Mesothelial cell of epicardium (in vitro differentiated cells): ENCODE measurements at places on chromosomes 7 and 10.
A peak's percentile ranks its signal among the peaks of the same experiment; 100 is the strongest.

DNA sequence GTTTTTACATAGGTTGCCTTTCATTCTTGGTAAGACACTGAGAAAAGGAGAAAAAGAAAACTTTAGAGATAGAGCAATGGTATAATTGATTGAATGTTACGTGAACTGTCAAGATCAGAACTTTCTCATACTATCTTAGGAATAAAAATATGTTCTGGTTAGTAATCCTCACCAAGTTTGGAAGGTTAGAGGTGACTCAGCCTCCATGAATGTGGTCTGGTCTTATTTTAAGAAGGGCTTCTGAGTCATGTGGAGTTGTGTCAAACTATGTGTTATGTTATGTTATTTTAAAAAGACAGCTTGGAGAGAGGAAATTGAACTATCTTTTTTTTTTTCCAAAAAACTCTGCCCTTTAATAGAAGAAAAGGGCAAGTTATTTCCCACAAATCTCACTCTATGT is 458.6 kb upstream of the KLF6 start:
- no peak for DNase-seq
- H3K4me3 ChIP-seq = no peak overlapping the region
- H3K36me3 ChIP-seq = no peaks in the 10 kb centered on the region

- H3K27ac ChIP-seq = peak overlapping the region; percentile 10
- peaks cover 7% of the 10 kb centered on the region for H3K4me1 ChIP-seq
- no peaks in the 10 kb centered on the region for H3K36me3 ChIP-seq
- no peak overlapping the region for H3K4me3 ChIP-seq
Measured at GRCh38 chr7:40909346-40909980, 774.7 kb downstream of the SUGCT start.

- peaks cover 27% of the 10 kb centered on the region for H3K27me3 ChIP-seq
- H3K27ac ChIP-seq = no peak overlapping the region
- H3K4me3 ChIP-seq = no peak overlapping the region
- H3K36me3 ChIP-seq = no peaks in the 10 kb centered on the region
- peaks cover 3% of the 10 kb centered on the region for H3K4me1 ChIP-seq
Measured at GRCh38 chr10:26441491-26442214, 3.5 kb downstream of the APBB1IP start.

DNA sequence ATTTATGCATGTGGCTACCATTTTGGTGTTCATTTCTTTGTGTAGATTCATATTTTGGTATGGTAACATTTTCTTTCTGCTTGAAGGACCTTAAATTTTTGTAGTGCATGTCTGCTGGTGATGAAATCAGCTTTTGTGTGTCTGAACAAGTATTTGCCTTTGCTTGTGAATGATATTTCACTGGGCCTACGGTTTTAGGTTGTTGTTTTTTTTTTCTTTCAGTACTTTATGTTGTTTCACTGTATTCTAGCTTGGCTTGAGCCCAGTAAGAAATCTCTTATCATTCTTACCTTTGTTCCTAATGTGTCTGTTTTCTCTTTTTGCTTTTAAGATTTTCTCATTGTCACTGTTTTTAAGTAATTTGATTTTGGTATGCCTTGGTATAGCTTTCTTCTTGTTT is 31.9 kb downstream of the SAMD8 start:
- H3K4me3 ChIP-seq = no peak overlapping the region
- peak overlapping the region; percentile 82 for H3K27ac ChIP-seq
- peaks cover 23% of the 10 kb centered on the region for H3K4me1 ChIP-seq
- DNase-seq = no peak
- no peaks in the 10 kb centered on the region for H3K27me3 ChIP-seq

DNA sequence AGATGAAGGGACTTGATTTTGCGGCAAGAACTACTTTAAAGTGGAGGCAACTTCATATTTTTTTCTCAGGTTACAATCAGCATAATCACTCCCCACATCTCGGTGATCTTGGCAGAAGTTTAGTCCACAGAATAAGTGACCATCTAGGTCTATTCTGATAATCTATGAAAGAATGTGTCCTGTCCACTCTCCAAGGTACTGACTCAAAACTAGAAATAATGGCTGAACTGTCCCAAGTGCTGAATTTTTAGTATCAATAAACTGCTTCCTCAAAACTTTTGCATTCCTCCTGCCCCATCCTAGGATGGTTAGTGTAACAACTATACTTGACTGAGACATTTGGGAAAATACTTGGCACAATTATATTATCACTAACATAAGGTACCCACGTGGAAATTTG is 10.9 kb upstream of the CHRM2 start:
- no peak for DNase-seq
- no peak overlapping the region for H3K27ac ChIP-seq
- H3K4me1 ChIP-seq = no peaks in the 10 kb centered on the region
- H3K4me3 ChIP-seq = no peak overlapping the region
- no peaks in the 10 kb centered on the region for H3K36me3 ChIP-seq
- peaks cover 26% of the 10 kb centered on the region for H3K27me3 ChIP-seq

DNA sequence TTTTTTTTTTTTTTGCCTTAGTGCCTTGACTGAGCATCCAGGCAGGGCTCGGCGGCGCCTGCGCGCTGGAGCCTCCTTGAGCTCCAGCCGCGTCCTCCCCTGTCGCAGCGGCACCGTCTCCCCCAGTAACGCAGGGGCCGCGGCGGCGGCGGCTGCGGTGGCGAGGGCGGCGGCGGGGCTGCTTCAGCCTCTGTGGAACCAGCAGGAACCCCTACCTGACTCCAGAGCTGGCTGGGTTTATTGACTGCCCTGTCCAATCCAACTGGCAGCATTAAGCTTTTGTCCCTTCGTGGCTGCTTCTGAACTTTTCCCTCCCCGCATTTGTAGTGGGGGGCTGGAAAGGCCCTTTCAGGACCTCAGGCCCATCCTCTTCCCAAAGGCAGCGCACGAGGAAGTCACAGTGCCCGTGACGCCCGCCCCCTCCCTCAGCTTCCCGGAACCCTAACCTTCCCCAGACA is at the start of gene GPR85:
Gene GPR85 (minus strand): TSS at position 397 of the 458 bp plus-strand sequence. CDS start 2,106 bp downstream, outside the sequence.
- peak; percentile 74 for DNase-seq
- peak within 1 kb of the TSS; percentile 88 for H3K27ac ChIP-seq
- H3K4me3 ChIP-seq = peak within 1 kb of the TSS; percentile 77
- no peaks in the 10 kb centered on the region for H3K36me3 ChIP-seq
- H3K4me1 ChIP-seq = peaks cover 35% of the 10 kb centered on the region

GRCh38 chr10:21520509-21520908 is 5.0 kb downstream of the SKIDA1 start:
- peak overlapping the region; percentile 82 for H3K4me3 ChIP-seq
- peak overlapping the region; percentile 98 for H3K27ac ChIP-seq
- H3K36me3 ChIP-seq = no peaks in the 10 kb centered on the region

- no peak for DNase-seq
- H3K27me3 ChIP-seq = no peaks in the 10 kb centered on the region
- no peaks in the 10 kb centered on the region for H3K36me3 ChIP-seq
- peak overlapping the region; percentile 18 for H3K27ac ChIP-seq
Measured at GRCh38 chr10:110003524-110003885, 4.3 kb upstream of the ADD3 start.

DNA sequence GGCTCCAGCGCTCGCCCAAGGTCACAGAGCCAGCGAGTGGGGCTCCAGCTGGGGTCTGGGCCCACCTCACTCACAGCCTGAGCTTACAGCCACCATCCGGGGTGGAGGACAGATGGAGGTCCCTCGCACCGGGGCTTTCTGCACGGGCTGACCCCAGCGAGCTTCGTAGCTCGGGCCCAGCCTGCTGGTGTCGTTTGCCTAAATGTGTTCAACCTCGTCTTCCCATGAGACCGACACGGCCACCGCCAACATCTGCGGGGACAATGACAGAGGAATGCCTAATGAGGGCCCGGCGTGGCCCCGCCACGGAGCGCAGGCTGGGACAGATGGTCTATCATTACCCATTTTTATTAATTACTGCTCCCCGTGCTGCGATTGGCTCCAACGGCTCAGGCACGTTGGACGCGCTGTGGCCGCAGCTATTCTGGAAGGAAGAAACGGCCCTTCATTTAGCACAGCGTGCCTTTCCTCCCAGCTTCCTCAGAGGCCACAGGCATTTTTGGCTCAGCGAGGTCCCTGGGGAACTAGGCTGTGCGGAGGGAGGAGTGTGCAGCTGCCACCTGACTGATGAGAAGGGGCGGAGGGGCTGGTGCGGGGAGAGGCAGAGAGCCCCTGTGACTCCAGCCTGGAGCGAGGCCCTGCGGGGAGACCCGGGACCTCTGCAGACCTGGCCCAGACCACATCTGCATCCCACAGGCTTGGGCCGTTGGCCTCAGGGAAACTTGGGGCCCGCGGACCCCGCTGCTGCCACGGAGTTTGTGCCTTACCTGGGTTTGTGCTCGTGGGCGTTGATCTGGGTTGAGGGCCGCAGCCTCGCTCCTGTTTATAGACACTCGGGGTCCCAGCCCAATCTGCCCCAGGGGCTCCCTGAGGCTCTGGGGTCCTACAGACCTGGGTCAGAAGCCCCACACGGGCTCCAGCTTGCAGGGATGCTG is 22.9 kb upstream of the ELFN1 start:
- H3K4me1 ChIP-seq = peaks cover 13% of the 10 kb centered on the region
- H3K36me3 ChIP-seq = no peaks in the 10 kb centered on the region
- no peak overlapping the region for H3K4me3 ChIP-seq
- no peak for DNase-seq
- no peak overlapping the region for H3K27ac ChIP-seq
- H3K27me3 ChIP-seq = peaks cover 6% of the 10 kb centered on the region

DNA sequence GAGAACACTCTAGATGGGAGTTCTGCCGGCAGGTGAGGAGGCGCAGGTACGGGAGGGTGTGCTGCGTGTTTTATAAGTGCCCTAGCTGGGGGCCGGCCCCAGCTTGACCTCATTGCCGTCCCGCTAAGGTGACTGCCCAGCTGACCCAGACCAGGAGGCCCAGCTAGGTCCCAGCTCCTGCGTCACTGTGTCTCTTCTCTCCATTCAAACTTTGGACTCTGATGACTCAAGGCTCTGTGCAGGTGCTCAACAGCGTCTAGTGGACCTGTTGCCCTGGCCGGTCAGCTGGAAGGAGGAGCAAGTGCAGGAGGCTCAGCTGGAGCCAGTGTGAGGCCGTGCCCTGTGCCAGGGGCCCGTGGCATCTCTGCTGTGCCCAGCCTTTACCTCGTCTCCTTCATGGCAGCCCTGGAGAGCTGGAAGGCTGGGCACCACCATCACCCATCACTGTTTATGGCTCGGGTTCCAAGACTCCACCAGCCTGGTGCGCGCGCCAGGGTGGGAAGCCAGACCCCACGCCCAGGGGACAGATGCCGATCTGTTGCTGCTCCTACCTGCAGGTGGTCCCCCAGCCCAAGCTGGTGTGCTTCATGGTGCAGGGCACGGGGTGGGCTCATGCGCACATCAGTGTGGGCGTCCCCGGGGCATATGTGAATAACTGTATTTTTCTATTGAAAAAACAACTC is 14.6 kb downstream of the LHPP start:
- H3K4me1 ChIP-seq = peaks cover 4% of the 10 kb centered on the region
- H3K4me3 ChIP-seq = no peak overlapping the region
- no peaks in the 10 kb centered on the region for H3K27me3 ChIP-seq
- H3K27ac ChIP-seq = no peak overlapping the region
- H3K36me3 ChIP-seq = no peaks in the 10 kb centered on the region

DNA sequence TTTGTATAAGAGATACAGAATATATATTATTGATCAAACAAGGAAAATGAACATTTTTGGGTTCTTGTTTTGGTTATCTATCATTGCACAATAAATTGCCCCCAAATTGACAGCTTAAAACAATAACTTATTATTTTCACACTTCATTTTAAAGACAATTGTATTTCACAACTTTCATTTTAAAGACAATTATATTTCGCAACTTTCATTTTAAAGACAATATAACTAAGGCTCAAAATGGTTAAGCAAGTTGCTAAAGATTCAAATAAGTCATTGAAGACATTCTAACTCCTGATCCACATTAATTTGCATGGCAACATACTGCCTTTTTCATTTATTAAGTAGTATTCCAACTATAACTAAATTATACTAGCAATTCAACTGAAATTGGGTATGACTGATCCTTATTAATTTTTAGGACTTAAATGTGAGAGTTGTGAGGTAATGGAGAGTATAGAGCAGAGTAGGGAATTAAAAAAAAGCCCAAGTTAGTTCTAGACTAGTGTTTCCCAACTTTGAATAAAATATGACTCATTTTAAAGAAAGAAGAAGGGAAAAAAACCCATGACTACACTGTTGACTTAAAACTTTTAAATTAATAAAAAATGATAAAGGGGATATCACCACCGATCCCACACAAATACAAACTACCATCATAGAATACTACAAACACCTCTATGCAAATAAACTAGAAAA is 9.9 kb upstream of the STEAP2 start:
- DNase-seq = no peak
- H3K27me3 ChIP-seq = peaks cover 5% of the 10 kb centered on the region
- H3K36me3 ChIP-seq = no peaks in the 10 kb centered on the region
- no peak overlapping the region for H3K4me3 ChIP-seq

- no peak overlapping the region for H3K27ac ChIP-seq
- H3K4me3 ChIP-seq = no peak overlapping the region
- no peak for DNase-seq
- H3K4me1 ChIP-seq = peaks cover 19% of the 10 kb centered on the region
Measured at GRCh38 chr7:726854-727103, 280 bp downstream of the DNAAF5 start.

- H3K27me3 ChIP-seq = peaks cover 1% of the 10 kb centered on the region
- no peaks in the 10 kb centered on the region for H3K36me3 ChIP-seq
- no peak for DNase-seq
- H3K4me1 ChIP-seq = no peaks in the 10 kb centered on the region
- no peak overlapping the region for H3K27ac ChIP-seq
- H3K4me3 ChIP-seq = no peak overlapping the region
Measured at GRCh38 chr7:139851770-139852481, 22.9 kb downstream of the TBXAS1 start.

DNA sequence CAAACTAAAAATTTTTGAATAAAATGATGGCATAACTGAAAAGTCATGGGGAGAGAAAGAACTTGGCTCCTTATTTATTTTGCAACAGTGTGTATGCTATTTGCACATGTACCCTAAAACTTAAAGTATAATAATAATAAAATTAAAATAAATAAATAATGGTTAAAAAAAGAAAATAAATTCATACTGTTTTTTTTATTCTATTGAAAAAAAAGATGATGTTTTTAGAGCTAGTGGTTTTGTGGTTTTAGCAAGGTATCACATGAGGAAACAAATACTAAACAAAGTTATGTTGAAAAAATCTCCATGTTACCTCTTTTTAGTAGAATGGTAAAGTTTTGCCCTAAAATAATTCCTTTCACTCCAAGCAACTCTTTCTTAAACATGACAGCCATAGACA is 26.2 kb downstream of the TMEM168 start:
- H3K27me3 ChIP-seq = no peaks in the 10 kb centered on the region
- H3K4me1 ChIP-seq = peaks cover 13% of the 10 kb centered on the region
- peaks cover 11% of the 10 kb centered on the region for H3K36me3 ChIP-seq
- no peak for DNase-seq
- H3K4me3 ChIP-seq = no peak overlapping the region
- H3K27ac ChIP-seq = no peak overlapping the region

DNA sequence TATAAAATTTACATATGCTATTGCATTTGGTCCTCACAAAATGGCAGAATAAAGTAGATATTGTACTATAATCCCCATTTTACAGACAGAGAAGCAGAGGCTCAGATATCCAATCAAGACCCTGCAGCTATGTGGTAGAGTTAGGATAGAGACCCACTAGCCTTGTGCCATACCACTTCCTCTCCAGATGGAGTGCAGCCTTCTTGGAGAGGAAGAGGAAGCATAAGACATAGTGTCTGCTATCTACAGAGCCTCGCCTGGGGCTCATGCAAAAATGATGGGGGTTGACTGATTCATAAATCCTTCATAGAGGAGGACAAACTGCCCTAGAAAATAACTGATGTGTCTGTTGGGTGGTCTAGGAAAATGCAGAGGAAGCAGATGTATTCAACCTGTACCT is 447.3 kb downstream of the KCNMA1 start:
- H3K36me3 ChIP-seq = no peaks in the 10 kb centered on the region
- H3K27ac ChIP-seq = no peak overlapping the region
- no peaks in the 10 kb centered on the region for H3K27me3 ChIP-seq
- peaks cover 42% of the 10 kb centered on the region for H3K4me1 ChIP-seq
- no peak overlapping the region for H3K4me3 ChIP-seq
- DNase-seq = no peak
